GF-D8 (cell line): ENCODE measurements at places on chromosomes 6 and 20.

- no peak for DNase-seq
These were observed 80.3 kb downstream of the BACH2 start for GRCh38 chr6:90216072-90216977.

DNA sequence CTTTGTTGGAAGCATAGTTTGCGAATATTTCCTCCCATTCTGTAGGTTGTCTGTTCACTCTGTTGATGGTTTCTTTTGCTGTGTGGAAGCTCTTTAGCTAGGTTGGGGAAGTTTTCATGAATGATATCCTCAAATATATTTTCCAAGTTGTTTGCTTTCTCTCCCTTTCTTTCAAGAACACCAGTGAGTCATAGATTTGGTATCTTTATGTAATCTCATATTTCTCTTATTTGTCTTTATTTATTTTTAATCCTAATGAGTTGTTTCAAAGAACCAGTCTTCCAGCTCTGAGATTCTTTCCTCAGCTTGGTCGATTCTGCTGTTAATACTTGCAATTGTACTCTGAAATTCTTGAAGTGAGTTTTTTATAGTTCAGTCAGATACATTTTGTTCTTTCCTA is 628.0 kb upstream of the ID4 start:
- DNase-seq, result no peak

DNA sequence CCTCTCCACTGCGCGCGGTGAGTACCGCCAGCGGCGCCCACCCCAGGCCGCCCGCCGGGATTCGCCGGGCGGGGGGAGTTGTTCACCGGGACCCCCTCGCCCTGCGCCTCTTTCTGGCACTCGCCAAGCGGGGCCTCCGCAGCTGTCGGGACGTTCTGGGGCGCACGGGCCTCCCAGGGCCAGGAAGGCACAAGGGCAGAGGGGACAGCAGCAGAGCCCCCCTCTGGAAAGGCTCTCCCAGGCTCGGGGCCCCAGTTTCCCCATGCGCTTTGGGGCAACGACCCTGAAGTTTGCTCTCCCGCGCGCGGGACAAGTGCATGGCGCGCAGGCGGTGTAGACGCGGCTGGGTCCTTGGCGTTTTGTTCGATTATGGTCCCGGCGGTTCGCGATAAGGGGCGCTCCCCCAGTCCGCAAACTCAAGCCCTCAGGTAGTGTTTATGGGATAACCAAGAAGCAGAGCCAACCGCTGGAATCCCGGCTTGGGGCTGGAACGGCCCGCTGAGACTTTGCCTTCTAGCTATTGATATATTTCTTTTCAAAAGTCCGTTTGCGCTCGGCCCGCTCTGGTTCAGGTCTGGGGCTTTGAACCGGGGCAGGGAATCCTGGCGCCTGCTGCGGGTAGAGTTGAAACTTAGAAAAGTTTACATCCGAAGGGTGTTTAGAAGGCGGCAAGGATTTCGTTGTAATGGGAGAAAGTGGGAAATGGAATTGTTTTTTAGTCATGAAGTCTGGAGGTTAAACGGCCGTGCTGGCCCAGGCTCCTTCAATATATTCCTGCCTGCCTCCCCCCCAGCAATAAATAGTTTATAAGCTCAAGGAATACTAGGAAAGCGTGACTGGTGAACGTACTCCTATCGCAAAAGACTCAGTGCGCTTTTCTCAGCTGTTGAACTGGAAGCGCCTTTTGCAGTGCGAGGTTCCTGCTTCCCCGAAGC is 595 bp downstream of the EYA2 start:
- DNase-seq, result no peak

GRCh38 chr6:98323605-98324004 is 510.8 kb upstream of the POU3F2 start:
- DNase-seq, result no peak

GRCh38 chr6:81226957-81227356 is 525.5 kb downstream of the TENT5A start:
- no peak for DNase-seq

- no peak for DNase-seq
These were observed 2.3 kb upstream of the ZNF165 start for GRCh38 chr6:28078050-28078449.

GRCh38 chr20:47175493-47175892 is 181.0 kb downstream of the ZMYND8 start:
- no peak for DNase-seq
